ENCODE measurements at places on chromosomes 3 and 15. TPM values are rescaled to one million over a fixed set of nuclear protein-coding genes. Genes with fewer than 3 reads are reported as not detected.

DNA sequence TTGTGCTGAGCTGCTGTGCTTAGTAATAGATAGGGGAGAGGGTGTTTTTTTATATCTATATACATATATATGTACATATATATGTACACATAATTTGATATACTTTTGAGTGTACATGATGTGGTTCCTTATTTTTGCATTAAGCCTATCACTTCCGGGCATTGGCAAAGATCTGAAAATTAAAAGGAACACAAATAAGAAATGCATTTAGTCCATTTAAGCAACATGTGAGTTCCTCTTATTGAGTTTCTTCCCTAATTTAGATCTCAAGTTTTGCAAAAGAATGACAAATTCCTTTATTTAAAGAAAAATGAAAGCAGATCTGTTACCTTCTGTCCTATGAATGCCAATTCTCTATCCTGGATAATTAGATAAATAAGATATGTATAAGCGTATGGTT is 435.1 kb downstream of the LPP start:
- H3K27ac ChIP-seq = no peak overlapping the region
- no peak overlapping the region for H3K4me3 ChIP-seq
- no peak for DNase-seq

Gene SLC25A36
- total RNA-seq = 78.1 TPM

Gene RTP4
- 8.4 TPM for total RNA-seq

Gene SEMA3F
- 39.9 TPM for total RNA-seq

Measured in kidney (tissue), 22 donors.